Upper lobe of right lung (tissue), 1 donor: ENCODE measurements at places on chromosomes 3 and 15. TPM values are rescaled to one million over a fixed set of nuclear protein-coding genes. Genes with fewer than 3 reads are reported as not detected.

DNA sequence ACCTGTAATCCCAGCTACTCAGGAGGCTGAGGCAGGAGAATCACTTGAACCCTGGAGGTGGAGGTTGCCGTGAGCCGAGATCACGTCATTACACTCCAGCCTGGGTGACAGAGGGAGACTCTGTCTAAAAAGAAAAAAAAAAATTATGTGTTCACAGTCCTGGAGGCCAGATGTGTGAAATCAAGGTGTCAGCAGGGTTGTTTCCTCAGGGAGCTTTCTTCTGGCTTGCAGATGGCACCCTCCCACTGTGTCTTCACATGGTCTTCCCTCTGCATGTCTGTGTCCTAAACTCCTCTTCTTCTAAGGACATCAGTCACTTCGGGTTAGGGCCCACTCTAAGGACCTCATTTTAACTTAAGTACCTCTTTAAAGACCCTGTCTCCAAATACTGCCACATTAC lies 56.1 kb upstream of the UBE2E1 start:
- no peaks in the 10 kb centered on the region for H3K36me3 ChIP-seq
- DNase-seq, result no peak
- peaks cover 32% of the 10 kb centered on the region for H3K4me1 ChIP-seq
- no peak overlapping the region for H3K27ac ChIP-seq

DNA sequence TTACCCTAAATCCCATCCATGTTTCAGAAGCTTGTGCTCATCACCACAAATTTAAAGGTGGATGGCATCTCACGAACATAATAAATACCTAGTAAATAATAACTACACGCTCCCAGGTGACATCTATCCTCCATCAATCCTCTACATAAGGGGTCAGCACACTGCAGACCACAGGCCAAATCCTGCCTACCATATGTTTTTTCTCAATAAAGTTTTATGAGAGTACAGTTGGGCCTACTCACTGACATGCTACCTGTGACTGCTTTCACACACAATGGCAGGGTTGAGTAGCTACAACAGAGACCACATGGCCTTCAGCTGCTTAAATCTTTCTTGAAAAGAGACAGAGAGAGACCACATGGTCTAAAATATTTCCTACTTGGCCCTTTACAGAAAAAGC lies 105.9 kb downstream of the LMLN start:
- no peak overlapping the region for H3K4me3 ChIP-seq
- H3K4me1 ChIP-seq, result no peaks in the 10 kb centered on the region
- no peak overlapping the region for H3K27ac ChIP-seq
- H3K36me3 ChIP-seq, result no peaks in the 10 kb centered on the region

DNA sequence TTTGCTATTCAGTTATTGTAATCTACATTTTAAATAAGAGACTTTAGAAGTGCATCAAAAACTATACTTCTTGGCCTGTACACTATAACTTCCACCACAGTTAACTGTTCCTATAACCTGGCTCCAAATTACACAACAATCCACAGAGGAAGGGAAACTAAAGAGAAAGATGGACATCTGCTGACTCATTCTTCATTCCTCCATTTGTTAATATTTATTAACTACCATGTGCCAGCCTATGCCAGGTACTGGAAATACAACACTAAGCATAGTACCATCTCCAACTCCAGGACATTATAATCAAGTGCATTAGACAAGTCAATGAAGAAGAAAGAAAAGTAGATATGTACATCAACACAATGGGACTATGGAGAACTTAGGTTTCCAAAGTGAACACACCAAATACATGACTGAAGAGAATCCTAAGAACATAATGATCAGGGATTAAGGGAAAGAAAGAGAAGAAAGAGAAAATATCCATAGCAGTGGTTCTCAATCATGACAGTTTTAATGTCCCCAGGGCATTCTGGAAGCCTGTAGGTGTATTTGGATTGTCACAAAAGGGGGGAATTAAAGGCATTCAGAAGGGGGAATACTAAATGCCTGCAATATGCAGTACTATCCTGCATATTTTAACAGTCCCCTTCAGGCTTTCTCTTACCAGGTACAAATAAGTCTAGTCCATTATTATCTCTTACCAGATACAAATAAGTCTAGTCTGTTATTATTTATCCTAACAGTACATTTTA lies 8.9 kb downstream of the ICE2 start:
- no peaks in the 10 kb centered on the region for H3K27me3 ChIP-seq
- H3K36me3 ChIP-seq, result peaks cover 60% of the 10 kb centered on the region
- H3K27ac ChIP-seq, result no peak overlapping the region
- DNase-seq, result no peak
- no peak overlapping the region for H3K4me3 ChIP-seq
- H3K4me1 ChIP-seq, result no peaks in the 10 kb centered on the region

DNA sequence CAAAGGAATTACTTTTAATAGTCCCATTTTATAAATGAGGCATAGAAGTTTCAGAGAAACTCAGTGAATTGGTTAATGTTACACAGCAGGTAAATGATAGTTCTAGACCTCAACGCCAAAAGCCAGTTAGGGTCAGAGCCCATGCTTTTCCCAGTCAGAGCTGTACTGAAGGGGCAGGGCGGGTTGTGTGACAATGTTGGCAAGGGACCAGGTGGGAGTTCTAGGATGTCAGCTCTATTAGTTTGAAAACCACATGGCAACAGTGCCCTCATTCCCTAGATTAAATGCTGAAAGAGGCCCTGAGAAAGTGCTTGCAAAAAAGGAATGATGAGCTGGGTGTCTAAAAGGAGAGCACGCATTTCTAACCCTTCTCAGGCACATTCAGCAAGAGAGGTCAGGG lies 65.4 kb upstream of the EPHB1 start:
- no peak overlapping the region for H3K27ac ChIP-seq
- no peaks in the 10 kb centered on the region for H3K4me1 ChIP-seq
- H3K27me3 ChIP-seq, result no peaks in the 10 kb centered on the region
- no peaks in the 10 kb centered on the region for H3K36me3 ChIP-seq
- H3K4me3 ChIP-seq, result no peak overlapping the region

DNA sequence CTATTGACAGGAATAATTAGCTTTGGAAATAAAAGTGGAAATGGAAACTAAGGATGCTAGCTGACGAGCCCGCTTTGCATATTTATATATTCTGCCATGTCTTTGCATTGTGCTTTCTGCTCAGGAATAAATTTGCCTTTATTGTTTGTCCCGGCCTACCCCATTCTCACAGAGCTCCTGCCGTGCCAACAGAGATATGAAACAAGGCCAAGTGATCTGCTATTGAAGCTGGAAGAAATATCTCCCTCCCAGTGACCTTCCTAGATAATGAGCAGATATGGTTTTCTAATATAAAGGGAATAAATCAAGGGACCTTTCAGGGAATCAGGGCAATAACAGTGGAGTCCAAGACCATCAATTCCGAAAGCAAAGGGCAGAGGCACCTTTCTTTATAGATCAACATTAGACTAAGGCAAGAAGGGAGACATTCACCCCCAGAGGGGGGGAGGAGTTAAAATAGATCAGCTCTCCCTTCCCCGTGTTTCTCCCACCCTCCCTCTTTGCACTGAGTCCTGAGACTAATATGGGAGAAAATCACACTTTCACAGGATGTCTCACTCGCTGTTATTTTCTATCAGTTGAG lies 664.6 kb downstream of the AGBL1 start:
- H3K27me3 ChIP-seq, result no peaks in the 10 kb centered on the region
- no peak overlapping the region for H3K4me3 ChIP-seq
- H3K27ac ChIP-seq, result no peak overlapping the region
- H3K36me3 ChIP-seq, result no peaks in the 10 kb centered on the region
- no peak for DNase-seq

DNA sequence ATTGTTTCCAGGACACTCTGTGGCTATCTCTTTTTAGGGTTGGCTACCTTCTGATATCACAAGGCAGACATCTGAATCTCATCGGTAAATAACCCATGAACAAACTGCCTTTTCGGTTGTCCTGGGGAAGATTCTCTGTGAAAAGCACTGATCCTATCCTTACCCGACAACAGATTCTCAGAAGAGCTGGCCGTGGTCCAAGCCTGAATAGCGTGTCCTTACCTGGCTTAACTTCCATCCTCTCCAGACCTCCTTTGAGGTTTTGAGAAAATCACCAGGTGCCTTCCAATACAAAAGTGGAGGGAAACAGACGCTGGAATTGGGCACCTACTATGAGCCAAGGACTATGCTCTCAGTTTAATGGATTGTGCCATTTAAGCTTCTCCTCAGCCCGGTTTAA lies 87.4 kb upstream of the ARHGEF3 start:
- H3K4me3 ChIP-seq, result no peak overlapping the region
- H3K27me3 ChIP-seq, result no peaks in the 10 kb centered on the region
- peaks cover 4% of the 10 kb centered on the region for H3K4me1 ChIP-seq

GRCh38 chr3:18751514-18751913 lies 326.4 kb upstream of the SATB1 start:
- H3K4me3 ChIP-seq, result no peak overlapping the region
- H3K36me3 ChIP-seq, result no peaks in the 10 kb centered on the region
- no peaks in the 10 kb centered on the region for H3K4me1 ChIP-seq

- peak overlapping the region; percentile 29 for H3K4me3 ChIP-seq
- no peaks in the 10 kb centered on the region for H3K27me3 ChIP-seq
- H3K27ac ChIP-seq, result peak overlapping the region; percentile 61
- no peaks in the 10 kb centered on the region for H3K36me3 ChIP-seq
- DNase-seq, result no peak
Measured at GRCh38 chr3:107662124-107662507, 139.4 kb downstream of the BBX start.

The ZNF385D gene
- 9.4 TPM for total RNA-seq
